ENCODE measurements at places on chromosomes 4 and X. TPM values are rescaled to one million over a fixed set of nuclear protein-coding genes. Genes with fewer than 3 reads are reported as not detected.

GRCh38 chrX:155880586-155881157 is 473 bp upstream of the VAMP7 start:
- DNase-seq, result no peak

DNA sequence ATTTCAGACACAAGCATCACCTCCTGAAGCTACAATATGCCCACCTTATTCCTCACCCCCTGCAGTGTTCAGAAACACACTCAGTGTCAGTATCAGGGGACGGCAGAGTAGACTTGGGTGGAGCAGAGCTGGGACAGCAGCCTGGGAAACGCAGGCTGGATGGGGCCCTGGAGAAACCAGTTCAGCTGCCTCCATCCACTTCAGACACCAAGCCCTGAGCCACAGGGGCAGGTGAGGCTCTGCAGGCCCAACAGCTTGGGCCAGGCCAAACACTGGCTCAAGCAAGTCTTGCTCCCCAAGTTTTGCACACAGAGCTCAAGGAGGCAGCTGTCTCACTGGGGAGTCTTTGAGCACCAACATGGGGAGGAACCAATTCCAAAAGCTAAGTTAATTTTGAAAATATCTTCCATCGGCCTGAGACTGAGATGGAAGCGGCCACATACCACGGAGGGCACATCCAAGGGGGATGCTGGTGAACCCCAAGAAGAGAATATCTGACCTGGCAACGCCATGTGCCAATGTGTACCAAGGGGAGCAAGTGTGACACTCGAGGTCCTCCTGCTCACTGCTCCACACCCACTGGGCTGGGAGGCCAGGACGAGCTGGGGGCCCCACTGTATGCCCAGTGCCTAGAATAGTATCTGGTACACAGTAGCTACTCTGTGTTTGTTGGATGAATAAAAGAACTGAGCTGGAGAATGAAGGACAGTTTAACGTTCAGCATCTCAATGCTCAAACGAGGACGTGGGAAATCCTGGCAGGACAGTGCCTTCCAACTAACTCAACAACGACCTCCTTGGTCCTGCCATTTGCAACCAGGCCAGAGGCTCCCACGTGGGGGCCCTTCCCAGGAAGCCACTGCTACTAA is 45.6 kb downstream of the PPP2R2C start:
- no peak for DNase-seq

RPS6KA6 gene
- not detected for total RNA-seq

DNA sequence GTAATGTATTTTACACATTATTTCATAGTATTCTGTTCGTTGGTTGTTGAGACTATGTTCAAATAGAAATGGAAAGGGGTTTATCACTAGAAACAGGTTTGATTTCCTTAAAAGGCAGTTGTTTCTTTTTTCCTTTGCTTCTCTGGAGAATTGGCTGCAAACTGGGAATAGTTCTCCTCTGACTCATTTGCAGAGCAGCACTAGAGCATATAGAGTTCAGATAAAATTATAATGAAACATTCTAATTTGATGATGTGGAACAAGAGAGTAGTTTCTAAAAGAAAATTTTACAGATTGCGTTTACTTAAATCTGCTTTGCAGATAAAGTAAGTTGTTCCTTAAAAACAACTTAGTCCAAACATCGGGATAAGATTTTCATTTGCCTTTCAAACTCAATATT is 29.7 kb downstream of the SYNPO2 start:
- DNase-seq, result no peak

DNA sequence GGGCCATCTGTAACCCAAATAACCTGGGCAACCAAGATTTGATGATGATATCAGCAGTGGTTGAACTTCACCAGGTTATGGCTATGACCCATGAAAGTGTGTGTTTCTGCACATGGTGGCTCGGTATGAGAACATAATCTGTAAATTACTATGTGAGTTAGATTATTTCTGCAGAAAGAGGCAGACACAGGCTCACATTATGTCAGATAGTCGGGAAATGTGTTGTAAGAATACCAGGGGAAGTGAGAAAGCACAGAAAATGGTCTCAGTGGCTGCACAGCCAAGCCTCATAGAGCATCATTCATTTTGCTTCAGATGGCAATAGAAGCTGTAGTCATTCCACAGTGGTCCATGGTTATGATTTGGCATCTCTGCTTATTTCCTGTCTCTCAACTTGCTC is 63.0 kb upstream of the RBPJ start:
- no peak for DNase-seq

DNA sequence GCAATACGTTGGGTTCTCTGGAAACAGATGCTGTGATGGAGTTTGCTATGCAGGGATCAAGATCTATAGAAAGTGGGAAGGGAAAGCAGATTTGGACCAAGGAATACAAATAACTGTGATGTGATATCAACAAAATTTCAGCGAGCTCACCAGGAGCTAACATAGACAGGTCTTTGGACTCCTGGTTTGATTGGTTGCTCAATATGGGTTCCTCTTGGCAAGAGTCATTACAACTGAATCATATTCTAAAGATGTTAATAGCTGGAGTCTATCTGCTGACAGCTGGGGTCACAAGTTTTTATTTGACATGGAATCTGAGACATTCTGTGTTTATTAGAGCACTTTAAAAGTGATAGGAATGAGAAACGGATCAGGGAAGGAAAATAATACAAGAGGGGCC is 637.6 kb upstream of the GNPDA2 start:
- no peak for DNase-seq

ADAM29 gene
- total RNA-seq, result not detected

DNA sequence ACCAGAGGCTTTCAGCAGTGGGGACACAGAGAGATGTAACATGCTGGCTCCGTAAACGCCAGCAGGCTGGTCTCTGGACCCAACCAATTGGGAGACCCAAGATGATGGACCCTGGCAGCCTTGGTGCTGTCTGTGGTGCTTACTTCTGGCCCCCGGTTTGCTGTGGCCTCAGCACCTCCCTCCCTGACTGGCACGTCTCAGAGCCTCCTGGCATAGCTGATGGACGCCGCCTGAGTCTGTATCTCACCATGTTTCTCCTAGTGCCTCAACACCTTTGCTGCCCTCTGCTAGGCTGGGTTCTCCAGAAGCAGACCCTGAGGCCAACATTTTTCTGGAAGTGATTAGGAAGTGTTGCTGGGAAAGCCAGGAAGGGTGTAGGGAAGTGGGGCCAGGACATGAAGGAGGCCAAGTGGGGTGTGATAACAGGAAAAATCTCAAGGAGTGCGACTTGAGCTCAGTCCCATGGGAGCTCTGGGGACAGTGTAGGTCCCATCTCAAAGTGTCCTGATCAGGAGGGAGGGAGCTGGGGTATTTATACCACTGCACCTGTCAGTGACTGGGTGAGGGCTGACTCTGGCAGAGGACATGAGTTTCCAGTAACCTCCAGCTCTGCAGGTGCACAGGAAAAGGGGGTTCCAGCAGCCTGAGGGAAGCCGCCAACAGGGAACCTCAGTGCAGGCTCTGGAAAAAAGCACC is 31.8 kb downstream of the PPP2R2C start:
- no peak for DNase-seq

GRCh38 chr4:130172156-130172555 is 1076.2 kb downstream of the C4orf33 start:
- DNase-seq, result no peak

PAGE1 gene
- not detected for total RNA-seq

TRIM60 gene
- total RNA-seq, result not detected

DNA sequence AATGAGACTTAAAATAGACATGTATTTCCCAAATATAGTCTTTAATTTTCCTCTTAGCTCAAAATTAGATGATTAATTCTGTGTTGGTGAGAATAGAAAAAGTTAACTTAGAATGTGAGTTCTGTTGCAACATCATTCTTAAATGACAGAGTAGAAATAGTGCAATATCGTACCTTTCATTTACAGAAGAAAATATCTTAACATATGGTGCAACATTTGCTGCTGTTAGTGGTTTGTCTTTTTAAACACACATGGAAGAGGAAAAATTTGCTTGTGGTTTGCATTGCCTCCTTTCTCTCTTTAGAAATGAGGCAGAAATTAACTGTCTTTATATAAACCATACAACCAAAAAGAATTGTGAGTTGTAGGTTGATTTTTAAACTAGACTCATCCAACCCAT is 39.3 kb upstream of the FHDC1 start:
- DNase-seq, result no peak

SH3D19 gene
- total RNA-seq, result not detected

DNA sequence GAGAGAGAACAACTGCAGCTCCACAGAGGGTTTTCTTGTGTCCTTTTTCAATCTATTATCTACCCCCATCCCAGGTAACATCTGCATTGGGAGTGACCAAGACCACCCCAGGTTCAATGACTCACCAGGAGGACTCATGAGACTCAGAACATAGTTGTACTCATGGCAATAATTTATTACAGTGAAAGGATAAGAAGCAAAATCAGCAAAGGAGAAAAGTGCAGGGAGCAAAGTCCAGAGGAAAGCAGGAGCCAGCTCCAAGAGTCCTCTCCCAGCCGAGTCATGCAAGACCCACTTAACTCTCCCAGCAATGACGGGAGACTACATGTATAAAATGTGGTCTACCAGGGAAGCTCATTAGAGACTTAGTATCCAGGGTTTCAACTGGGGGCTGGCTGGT is 129.5 kb upstream of the RBPJ start:
- DNase-seq, result no peak

GRCh38 chr4:70895405-70895804 is 6.8 kb upstream of the MOB1B start:
- no peak for DNase-seq

IL2 gene
- total RNA-seq, result 1.1 TPM

EXOSC9 gene
- total RNA-seq, result 85.3 TPM

DNA sequence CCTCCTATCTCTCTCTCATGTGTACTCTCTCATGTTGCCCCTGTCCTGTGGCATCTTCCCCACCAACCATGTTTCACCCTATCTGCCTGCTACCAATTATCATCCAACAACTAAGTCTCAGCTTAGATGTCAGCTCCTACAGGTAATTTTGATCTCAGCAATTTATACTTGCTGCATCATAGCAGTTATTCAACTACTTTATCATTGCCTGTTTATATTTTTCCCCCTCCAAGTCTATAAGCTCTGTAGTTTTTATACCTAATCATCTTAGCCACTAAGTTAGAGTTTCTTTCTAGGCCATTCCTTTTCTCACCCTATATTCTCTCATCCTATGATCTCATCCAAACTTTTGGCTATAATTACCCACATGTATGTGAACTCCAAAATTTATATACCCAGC is 50.7 kb downstream of the MAB21L2 start:
- DNase-seq, result no peak

DNA sequence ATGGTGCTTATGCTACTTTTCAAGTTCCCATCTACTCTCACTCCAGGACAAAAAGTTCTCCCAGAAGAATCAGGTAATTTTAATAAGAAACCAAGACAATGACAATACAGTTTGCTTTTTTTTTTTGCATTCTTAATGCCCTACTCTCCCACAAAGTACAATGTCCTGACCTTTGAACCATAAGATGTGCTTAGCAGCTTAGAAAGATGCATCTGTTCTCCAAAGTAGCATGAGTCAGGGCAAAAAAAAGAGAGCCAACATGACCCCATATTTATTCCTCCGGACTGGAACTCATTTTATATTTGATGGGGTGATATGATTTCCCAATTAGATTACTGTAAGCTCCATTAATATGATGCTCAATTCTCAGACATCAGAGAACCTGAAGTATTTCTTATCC is 16.5 kb upstream of the PDCL2 start:
- no peak for DNase-seq

CT47B1 gene
- total RNA-seq, result not detected

GRCh38 chrX:38560776-38561125 is 591 bp upstream of the TSPAN7 start:
- DNase-seq, result no peak

DNA sequence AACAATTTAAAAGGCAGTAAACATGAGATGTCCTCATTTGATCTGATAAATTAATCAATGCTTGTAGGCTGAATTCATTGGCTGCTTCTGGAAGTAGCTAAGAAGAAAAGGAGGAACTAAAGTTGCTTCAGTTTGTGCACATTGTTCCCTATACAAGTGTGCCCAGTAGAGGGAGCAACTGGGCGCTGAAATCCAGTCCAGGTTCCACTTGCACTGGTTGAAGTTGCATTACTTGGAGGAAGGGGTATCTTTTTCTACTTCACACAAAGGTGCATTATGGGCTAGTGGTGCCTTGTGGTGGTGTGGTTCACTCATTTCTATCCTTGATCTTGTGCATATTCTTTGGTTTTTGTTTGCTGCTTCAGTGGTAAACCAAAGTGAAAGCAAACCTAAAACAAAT is 67.9 kb upstream of the SOX3 start:
- no peak for DNase-seq

- DNase-seq, result no peak
Observed at GRCh38 chrX:39377773-39378172, 576.5 kb downstream of the MID1IP1 start.

TSPAN6 gene
- not detected for total RNA-seq

DNA sequence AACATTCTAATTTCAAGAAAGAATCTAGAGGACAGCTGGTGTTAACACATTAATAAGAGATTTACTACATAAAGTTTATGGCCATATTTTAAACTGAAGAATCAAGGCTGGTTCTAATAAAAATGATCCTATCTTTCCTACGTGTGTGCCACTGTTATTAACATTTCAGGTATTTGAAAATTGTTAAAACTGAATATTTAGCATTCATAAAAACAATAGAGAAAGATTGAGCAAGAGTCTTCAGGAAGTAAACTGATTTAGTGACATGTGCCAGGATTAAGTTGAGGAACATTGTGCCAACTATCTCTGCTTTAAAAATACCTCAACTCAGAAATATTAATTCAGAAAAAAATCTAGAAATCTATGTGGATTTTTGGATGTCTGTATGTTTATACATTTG is 810.1 kb downstream of the FAT4 start:
- DNase-seq, result no peak

GRID2 gene
- total RNA-seq, result not detected

PGRMC1 gene
- 29.0 TPM for total RNA-seq

ZNF732 gene
- not detected for total RNA-seq

MAGEC2 gene
- total RNA-seq, result not detected

- no peak for DNase-seq
Observed at GRCh38 chrX:12770440-12770839, 20.8 kb upstream of the PRPS2 start.

DNA sequence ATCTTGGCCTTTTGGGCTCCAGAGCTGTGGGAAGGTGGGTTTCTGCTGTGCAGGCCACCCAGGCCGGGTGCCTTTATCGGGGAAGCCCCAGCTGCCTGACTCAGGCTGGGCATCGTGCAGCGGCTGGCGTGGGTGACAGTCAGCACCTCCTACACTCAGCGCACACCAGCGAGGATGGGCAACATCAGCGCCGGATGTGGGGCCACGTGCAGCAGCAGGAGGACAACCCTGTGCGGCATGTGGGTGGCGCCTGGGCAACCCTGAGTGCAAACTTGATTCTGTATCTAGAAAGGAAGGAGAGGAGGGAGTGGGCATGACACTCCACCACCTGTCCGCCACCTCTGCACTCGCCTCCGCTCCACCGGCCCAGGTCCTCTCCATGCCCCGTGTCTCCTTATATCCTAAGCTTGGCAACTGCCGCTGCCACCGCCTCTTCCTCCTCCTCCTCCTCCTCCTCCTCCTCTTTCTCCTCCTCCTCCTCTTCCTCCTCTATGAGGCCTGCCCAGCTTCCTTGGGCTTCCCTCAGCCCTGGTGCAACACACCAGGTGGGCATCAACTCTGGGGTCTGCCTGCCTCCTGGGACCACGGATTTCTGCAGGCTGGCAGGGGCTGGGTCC is 107.4 kb upstream of the AFAP1 start:
- DNase-seq, result no peak
